ENCODE measurements at places on chromosomes 5 and 9.

DNA sequence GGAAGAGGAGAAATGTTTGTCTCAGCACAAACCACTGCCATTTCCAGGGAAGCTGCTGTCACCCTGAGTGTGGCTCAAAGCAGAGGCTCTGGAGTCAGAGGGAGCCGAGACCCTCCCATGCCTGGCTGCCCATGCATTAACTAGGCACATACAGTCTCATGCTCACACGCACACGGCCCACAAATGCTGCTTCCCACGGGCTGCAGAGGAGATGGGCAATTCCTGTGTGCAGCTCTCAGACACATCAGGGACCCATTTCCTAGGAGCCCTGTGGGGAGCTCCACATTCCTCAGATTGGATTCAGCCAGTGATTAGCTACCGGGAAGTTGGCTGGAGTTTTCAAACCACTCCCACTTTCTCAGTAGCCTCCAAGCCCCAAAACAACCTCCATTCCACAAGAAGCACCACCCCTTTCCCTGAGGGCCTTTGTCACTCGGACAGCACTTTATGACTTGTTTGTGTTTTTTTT lies 9.1 kb upstream of the PTGES start:
- no peaks in the 10 kb centered on the region for H3K36me3 ChIP-seq
- H3K4me3 ChIP-seq, result no peak overlapping the region
- no peak for DNase-seq
- H3K27ac ChIP-seq, result peak overlapping the region; percentile 82
- no peaks in the 10 kb centered on the region for H3K27me3 ChIP-seq
- peaks cover 23% of the 10 kb centered on the region for H3K4me1 ChIP-seq

- no peak for DNase-seq
- H3K27ac ChIP-seq, result peak overlapping the region; percentile 34
- H3K4me1 ChIP-seq, result peaks cover 31% of the 10 kb centered on the region
- H3K4me3 ChIP-seq, result no peak overlapping the region
- H3K27me3 ChIP-seq, result no peaks in the 10 kb centered on the region
These were observed 32.7 kb downstream of the LNPEP start for GRCh38 chr5:96968614-96969013.

DNA sequence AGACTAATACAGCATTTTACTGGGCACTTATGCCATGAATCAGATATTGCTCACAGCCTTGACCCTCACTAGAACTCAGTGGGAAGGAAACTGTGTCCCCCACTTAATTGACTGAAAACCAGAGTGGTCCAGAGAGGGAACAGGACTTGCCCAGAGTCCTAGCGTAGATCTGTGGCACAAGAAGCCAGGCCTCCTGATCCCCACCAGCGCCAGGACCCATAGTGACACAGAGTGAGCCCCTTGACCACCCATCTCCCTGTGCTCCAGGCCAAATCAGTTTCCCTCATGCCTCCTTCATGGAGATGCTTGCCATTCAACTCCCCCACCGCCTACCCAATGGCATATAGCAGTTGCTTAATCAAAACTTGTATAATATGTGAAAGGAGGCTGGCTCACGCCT lies 8.3 kb downstream of the KIF12 start:
- DNase-seq, result no peak
- H3K27me3 ChIP-seq, result no peaks in the 10 kb centered on the region
- H3K4me1 ChIP-seq, result no peaks in the 10 kb centered on the region
- H3K4me3 ChIP-seq, result no peak overlapping the region

DNA sequence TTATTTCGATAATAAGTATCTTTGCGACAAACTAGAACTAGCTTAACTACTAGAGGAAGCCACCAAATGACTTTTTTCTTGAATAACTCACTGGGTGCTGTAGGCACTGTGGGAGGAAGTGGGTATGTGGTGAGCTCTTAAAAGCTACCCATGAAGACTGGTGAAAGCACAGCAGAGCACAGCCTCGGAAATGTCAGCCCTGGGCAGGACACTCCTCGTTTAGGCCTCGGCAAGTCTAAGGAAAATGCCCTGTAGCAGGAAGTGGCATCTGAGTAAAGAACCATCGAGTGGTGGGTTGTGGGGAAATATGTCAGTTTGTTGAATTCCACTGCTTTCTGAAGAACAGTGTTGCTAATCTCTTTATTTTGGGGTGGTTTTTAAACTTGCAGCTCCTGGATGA lies 44.0 kb upstream of the NCS1 start:
- no peaks in the 10 kb centered on the region for H3K27me3 ChIP-seq
- DNase-seq, result no peak

- H3K27ac ChIP-seq, result no peak overlapping the region
- no peaks in the 10 kb centered on the region for H3K36me3 ChIP-seq
- no peak for DNase-seq
- H3K27me3 ChIP-seq, result no peaks in the 10 kb centered on the region
- no peaks in the 10 kb centered on the region for H3K4me1 ChIP-seq
These were observed 9.7 kb upstream of the SLC36A2 start for GRCh38 chr5:151357097-151357496.

DNA sequence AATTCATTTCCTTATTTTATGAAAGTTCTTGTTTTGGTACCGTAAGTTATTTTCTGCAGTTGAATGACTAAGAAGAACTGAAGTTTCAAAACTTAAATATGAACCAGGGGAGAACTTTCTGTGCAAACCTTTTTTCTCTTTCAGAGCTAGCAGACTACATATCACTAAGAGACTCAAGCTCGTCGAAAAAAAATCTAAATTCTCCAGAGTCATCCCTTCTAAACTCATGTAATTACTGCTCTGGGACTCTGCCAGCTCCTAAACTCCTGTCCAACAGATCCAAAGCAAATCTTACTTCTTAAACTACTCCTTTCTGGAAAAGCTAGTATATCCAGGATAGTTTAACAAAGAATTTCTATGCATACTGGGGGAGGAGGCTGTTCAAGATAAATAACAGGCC lies 87.0 kb upstream of the NR5A1 start:
- no peak overlapping the region for H3K4me3 ChIP-seq
- no peaks in the 10 kb centered on the region for H3K36me3 ChIP-seq
- H3K4me1 ChIP-seq, result peaks cover 23% of the 10 kb centered on the region
- DNase-seq, result no peak

GRCh38 chr9:113695440-113695851 lies 180.7 kb upstream of the ZNF618 start:
- H3K27ac ChIP-seq, result no peak overlapping the region
- H3K4me1 ChIP-seq, result no peaks in the 10 kb centered on the region
- no peaks in the 10 kb centered on the region for H3K36me3 ChIP-seq
- H3K27me3 ChIP-seq, result peaks cover 11% of the 10 kb centered on the region
- no peak for DNase-seq

GRCh38 chr5:10268100-10268499 lies 18.0 kb downstream of the CCT5 start:
- no peaks in the 10 kb centered on the region for H3K4me1 ChIP-seq
- no peak overlapping the region for H3K27ac ChIP-seq
- H3K4me3 ChIP-seq, result no peak overlapping the region
- H3K27me3 ChIP-seq, result no peaks in the 10 kb centered on the region

DNA sequence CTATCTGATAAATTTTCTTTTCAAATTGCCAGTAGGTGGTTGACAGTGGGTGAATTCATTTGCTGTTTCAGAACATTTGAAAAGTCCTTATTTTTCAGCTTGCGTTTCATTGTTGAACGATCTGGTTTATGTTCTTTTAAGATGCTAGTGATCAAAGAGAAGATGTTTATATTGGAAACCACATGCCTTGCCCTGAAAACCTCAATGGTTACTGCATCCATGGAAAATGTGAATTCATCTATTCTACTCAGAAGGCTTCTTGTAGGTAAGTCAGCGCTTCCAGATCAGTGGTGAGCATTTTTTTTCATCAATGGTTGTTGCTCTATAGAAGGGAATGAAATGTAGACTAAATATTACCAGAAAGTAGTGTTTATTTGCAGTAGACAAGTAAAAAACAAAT lies 16.6 kb upstream of the CAVIN4 start:
- no peaks in the 10 kb centered on the region for H3K36me3 ChIP-seq
- no peak overlapping the region for H3K27ac ChIP-seq
- DNase-seq, result no peak
- no peaks in the 10 kb centered on the region for H3K27me3 ChIP-seq

GRCh38 chr5:169218176-169218575 lies 82.8 kb downstream of the SLIT3 start:
- peaks cover 12% of the 10 kb centered on the region for H3K4me1 ChIP-seq
- H3K36me3 ChIP-seq, result no peaks in the 10 kb centered on the region
- H3K27me3 ChIP-seq, result no peaks in the 10 kb centered on the region
- H3K27ac ChIP-seq, result no peak overlapping the region
- H3K4me3 ChIP-seq, result no peak overlapping the region
- no peak for DNase-seq

DNA sequence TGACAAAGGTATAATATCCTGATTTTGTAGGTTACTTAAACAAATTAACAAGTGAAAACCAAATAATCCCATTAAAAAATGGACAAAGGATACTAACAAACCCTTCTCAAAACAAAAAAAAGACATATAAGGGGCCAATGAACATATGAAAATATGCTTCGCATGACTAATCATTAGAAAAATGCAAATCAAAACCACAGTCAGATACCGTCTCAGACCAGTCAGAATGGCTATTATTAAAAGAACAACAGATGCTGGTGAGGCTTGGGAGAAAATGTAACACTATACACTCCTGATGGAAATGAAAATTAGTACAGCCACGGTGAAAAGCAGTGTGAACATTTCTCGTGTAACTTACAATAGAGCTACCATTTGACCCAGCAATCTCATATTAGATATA lies 1542.2 kb upstream of the CDH9 start:
- no peak overlapping the region for H3K4me3 ChIP-seq
- no peaks in the 10 kb centered on the region for H3K36me3 ChIP-seq
- H3K4me1 ChIP-seq, result no peaks in the 10 kb centered on the region
- H3K27ac ChIP-seq, result no peak overlapping the region
- no peak for DNase-seq
